ENCODE measurements at places on chromosomes 2 and 18.
A peak's percentile ranks its signal among the peaks of the same experiment; 100 is the strongest.

- peak; percentile 11 for DNase-seq
These were observed 38.0 kb upstream of the SNED1 start for GRCh38 chr2:240960309-240960970.

DNA sequence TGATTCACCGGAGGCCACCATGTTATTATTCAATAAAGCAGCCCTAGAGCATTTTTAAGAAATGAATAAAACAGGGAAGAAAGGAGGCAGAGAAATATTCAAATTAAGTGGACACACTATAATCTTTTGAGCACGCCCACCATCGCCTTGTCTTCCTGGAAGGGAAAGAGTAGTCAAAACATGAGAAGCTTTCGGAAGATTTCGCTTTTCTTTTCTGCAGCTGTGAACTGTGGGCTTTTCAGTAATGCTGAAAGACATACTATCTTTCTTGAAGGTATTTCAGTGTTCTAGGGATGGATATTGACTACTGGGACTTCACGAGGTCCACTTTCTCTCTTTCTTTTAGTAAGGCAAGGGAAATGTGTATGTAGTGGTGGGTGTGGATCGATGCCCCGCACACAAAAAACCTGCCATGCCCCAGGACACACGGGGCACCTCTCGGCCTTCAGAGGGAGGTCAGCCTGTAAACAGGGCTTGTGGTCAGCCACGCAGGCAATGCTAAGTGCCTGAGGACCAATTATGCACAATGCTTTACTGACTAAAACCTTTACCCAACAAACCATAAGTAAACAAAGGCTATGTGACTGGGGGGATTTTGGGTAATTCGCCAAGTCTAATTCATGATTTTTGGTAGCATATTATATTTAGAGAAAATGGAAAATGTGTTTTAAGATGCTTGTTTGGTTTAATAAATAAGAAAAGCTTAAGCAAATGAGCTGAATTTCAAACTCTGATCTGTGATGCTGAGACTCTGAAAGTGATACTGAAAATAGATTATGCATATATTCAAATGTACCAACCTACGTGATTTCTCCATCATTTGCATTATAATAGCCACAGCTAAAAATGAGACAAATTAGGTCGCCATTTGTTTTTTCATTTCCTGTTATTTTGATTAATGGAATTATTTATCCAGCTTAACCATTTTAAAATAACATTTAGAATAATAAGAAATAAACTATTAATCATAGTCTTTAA, 130.5 kb downstream of the ZNF516 start:
- DNase-seq = no peak

DNA sequence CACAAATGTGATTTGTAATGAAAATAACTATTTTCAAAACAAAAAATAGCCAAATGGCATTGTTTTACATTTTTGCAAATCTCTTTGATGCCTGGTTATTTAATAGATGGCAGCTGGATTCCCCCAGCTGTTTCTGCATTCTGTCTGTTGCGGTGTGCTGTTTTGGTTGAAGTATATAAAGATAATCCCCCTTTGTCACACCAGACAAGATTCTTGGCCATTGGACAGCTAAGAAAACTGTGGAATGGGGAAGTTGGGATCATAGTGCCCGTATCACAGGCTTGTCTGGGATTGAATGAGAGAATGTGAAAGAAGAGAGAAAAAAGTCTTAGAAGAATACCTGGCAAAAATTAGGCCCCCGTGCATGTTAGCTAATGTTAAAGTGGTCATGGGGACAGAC, 19.5 kb upstream of the LYPD6B start:
- no peak for DNase-seq

GRCh38 chr2:47038656-47039488, 116.2 kb downstream of the STPG4 start:
- no peak for DNase-seq

DNA sequence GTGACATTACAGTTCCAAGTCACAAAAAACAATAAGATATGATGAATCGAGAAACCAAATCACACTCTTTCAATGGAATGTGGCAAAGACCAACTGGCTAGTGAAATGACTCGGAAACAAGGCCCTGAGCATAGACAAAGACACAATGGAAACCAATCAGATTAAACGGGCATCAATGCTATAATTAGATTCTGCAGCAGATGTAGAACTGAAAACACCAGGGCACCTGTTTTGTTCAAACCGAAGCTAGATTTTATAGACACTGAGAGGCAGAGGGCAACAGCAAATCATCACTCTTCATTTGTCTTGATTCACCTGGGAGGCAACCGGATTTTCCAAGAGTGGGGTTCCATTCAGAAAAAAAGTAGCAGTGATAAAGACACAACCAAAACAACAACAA, 92.8 kb upstream of the BARD1 start:
- DNase-seq = peak; percentile 80

DNA sequence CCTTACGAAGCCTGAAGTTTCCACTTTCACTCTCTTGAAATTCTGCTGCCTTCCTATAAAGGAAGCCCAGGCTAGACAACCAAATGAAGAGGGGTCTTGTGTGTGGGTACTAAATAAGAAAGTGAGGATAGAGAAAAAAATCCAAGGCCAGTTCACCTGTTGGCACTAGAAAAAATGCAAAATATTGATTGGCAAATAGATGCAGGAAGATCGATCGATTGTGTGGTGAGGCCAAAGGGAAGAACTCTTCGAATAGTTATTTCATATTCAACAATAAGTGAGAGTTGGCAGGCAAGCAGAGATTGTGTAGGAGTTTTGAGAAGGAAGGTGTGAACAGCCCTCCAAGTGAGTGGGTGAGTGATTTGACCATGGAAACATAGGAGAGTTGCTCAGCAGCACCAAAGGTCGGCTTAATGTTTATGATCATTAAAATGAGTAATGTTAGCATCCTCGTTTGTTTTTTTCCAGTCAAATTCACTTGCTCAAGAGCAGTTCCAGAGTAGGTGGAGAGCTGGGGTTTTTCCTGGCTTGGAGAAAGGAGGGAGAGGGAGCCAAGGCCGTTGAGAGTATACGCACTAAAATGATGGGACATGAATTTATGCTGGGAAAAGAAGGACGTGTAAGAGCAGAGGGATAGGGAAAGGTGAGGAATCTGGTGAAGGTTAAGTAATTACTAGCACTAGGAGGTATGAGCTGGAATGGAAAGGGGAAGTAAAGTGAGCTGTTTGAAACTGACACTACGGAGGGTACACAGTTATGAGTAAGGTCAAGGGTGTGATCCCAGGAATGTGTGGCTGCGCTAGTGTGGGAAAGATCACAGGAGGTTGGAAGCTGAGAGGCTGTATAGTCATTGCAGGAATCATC, 1.1 kb upstream of the NAPG start:
- no peak for DNase-seq

DNA sequence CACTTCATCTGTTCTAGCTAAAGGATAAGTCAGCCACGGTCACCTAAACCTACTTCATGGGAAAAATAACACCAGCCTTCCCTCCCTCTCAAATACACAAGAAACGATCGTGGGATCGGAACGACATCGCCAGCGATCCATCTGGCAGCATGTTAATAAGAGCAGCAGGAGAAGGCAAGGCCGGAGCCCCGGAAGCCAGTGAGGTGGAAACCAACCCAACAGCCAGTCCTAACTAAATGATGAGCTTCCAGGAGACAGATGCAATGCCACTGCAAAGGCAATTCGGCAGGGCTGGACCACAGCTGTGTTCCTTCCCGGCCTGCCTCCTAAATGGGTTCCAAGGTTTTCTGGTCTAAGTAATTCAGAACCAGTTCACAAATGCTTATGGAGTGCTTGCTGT, 117.5 kb downstream of the TMEM163 start:
- DNase-seq = no peak

- DNase-seq = no peak
These were observed 115.9 kb downstream of the VAPA start for GRCh38 chr18:10029711-10030110.

GRCh38 chr2:232332940-232333259, 45.7 kb upstream of the ALPP start:
- no peak for DNase-seq

Data from NCI-H146 (cell line).